ENCODE measurements at places on chromosomes 1 and 21.

GRCh38 chr1:98276514-98276913 lies 355.7 kb upstream of the DPYD start:
- no peak for DNase-seq

DNA sequence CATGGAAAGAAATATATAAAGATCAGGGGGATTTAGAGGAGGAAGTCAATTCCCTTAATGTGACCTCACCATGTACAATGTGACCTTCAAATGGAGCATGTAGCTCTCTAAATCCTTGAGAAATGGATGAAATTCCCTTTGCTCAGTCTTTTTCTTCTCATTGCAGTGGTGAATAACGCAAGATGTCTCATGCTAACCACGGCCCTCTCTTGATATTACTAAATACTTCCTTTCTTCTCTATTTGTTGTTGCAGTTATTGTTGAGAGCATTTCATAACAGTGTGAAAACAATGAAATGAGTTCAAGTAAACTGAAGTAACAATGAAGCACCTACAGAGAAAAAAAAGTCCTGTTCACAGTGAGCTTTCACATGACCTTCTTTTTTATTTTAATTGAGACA lies 55.6 kb downstream of the ZNF281 start:
- DNase-seq, result no peak

DNA sequence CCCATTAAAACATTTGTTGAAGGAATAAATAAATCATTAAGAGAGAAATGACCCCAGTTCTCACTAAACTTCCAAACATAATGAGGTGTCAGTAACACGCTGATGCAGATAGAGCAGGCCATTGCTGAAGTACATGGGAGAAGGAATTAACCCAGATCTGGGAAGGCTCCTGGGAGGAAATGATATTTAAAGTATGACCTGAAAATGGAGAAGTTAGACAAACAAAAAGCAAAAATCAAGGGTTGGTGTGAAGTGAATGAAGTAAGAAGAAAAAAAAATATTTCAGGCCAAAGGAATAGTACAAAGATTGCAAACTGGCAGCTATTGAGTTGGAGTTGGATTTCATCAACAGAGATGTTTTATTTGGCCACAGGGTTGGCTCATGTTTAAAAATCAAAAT lies 71.4 kb downstream of the RGS2 start:
- DNase-seq, result no peak

DNA sequence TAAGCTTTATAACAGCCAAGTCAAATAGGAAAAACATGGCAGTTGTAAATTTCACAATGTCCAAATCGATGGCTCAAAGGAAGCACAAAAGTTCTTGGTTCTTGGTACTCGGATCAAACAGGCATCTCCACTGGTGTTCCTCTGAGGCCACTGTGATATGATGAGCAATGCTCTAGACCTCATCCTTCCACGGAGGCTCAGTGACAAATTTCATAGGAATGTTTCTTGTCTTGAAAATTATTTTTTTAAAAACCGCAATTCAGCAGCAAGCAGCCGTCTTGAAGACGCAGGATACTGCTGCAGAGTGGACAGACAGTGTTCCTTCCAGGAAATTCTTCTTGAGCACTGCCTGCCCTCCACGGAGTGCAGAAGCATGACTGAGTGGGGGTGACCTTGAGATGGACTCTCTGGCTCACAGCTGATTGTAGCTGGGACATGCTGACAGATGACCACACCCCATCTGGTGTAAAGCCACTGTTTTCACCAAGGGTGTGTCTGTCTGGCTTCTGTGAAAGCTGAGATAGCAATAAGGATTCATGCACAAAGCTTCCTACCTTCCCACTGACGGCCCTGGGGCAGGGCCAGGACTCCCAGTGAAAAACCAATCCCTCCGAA lies 61.9 kb downstream of the TIAM1 start:
- DNase-seq, result peak; percentile 95

GRCh38 chr1:19676438-19676922 lies 11.8 kb downstream of the HTR6 start:
- no peak for DNase-seq

DNA sequence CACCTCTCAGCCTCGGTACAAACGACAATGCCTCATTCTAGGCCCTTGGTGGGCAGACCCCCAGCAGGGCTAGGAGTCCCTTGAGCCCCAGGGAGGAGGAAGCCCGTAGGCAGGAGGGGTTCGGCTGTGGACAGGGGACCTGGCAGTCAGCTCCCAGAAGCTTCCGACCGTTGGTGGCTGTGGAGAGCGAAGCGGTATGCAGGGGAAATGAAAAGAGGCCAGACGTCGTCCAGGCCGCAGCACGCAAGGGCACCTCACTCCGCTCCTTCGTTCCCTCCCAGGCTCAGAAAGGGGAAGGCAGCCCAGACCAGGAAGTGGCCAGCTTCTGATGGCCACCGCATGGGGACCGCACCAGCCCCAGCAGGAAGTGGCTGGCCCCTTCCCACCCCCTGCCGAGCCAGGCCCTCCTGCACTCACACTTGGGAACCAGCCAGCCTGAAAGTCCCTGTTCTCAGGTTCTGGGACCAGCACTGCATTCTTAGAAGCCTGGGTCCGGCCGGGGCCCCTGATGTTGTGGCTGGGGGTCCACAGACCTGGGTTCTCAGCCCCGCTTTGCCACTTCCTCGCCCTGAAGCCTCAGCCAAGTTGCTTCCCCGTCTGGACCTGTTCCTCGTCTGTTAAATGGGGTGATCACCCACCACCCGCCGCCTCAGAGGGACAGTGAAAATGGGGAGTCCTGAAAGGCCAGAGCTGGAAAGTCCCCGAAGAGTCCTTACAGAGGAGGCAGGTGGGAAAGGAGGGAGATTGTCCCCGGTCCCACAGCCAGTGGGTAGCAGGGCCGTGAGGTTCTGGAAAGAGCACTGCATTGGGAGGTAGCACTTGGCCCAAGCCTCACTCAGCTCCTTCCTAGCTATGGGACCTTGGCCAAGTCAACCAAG lies 104.0 kb upstream of the RUNX3 start:
- DNase-seq, result no peak

DNA sequence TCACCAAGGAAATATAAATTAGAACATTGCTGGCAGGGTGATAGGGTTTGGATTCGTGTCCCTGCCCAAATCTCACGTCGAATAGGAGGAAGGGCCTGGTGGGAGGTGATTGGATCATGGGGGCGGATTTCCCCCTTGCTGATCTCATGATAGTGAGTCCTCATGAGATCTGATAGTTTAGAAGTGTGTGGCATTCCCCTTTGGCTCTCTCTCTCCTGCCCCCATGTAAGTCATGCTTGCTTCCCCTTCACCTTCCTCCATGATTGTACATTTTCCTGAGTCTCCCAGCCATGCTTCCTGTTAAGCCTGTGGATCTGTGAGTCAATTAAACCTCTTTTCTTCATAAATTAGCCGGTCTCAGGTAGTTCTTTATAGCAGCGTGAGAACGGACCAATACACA lies 60.6 kb downstream of the VPS26C start:
- DNase-seq, result no peak

DNA sequence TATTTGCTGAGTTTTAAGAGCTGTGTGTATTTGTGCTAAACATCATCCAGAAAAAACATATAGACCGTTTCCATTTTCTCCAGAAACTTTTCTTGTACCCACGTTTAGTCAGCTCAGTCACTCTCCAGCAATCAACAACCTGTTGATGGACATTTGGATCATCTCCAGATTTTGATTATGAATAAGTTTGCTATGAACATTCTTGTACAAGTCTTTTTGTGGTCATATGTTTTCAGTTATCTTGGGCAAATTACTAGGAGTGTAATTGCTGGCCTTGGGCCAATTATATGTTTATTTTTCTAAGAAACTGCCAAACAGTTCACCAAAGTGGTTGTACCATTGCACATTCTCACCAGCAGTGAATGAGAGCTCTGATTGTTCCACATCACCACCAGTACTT lies 221.8 kb downstream of the CENPF start:
- no peak for DNase-seq

DNA sequence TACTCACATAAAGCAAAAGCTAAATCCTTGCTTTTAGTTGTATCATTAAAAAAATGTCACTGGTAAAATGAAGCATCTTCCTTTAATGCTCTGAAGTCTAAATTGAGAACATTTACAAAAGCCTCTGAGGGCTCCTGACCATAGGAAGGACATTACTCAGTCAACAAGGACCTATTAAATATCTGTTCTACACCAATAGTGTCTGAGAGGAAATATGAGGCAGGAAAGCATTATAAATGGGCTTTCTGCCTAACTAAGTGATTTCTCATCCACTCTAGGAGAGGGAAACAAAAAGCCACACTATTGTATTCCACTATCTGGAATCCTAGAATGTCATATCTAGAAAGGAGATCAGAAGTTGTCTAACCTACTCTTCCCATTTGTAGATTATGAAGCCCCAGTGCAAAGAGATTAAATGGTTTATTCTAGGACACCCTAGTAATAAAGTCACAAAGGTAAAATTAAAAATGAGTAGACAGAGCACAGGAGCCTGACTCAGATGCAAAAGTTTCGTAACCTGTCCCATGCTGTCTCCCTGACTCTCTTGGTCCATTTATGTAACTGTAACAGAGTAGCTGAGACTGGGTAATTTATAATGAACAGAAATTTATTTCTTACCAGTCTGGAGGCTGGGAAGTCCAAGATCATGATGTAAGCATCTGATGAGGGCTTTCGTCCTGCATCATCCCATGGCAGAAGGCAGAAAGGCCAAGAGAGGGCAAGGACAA lies 17.6 kb downstream of the RGS1 start:
- no peak for DNase-seq

- DNase-seq, result no peak
Observed at GRCh38 chr1:65821386-65821785, 28.7 kb downstream of the PDE4B start.

- DNase-seq, result no peak
Observed at GRCh38 chr1:247646867-247647266, 32.7 kb downstream of the OR13G1 start.

DNA sequence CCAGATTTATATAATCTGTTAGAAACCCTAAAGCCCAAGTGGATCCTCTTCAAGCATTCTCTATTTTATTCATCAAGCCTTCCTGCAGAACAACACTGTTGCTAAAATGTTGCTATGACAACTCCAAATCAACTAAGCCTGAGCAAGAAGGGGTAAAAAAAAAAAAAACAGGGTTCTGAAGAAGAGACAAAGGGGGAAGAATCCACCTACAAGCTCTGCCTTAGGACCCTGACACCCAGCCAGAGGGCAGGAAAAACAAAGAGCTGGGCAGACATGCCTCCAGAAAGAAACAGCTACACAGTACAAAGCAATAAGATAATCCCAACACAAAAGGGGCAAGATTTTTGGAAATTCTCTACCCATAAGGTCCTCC lies 1.3 kb downstream of the USF1 start:
- DNase-seq, result no peak

- DNase-seq, result no peak
Observed at GRCh38 chr1:32337855-32338636, 2.0 kb upstream of the MARCKSL1 start.

DNA sequence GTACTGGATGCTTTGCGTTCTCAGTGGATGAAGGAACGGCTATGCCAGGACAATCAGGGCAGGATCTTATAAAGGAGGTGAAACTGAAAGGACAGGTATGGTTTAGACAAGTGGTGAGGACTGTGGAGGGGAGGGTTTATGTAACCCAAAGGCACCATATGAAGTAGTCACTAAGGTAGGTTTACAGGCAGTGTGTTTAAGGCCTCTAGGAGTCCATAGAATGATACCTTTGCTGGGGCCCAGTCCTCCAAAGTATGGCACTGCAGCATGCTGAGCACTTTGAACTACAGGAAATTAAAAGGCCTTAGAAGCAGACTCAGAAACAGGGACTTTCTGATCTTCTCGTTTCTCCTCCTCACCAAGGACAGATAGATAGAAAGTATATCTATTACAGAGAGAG lies 304.7 kb upstream of the USP25 start:
- no peak for DNase-seq

Data from SJSA1 (cell line).